GDM1 (cell line): ENCODE measurements at places on chromosomes 12 and 14.

GRCh38 chr12:82359115-82359478 is 768 bp downstream of the METTL25 start:
- DNase-seq = no peak

GRCh38 chr14:22007784-22008412 is 334.3 kb upstream of the OR4E1 start:
- DNase-seq = no peak

- no peak for DNase-seq
These were observed 160.7 kb upstream of the LRFN5 start for GRCh38 chr14:41446008-41446407.

- DNase-seq = no peak
These were observed 38.7 kb downstream of the LGR5 start for GRCh38 chr12:71478270-71478669.

- DNase-seq = no peak
These were observed 48.2 kb upstream of the MAP3K9 start for GRCh38 chr14:70857496-70857890.

DNA sequence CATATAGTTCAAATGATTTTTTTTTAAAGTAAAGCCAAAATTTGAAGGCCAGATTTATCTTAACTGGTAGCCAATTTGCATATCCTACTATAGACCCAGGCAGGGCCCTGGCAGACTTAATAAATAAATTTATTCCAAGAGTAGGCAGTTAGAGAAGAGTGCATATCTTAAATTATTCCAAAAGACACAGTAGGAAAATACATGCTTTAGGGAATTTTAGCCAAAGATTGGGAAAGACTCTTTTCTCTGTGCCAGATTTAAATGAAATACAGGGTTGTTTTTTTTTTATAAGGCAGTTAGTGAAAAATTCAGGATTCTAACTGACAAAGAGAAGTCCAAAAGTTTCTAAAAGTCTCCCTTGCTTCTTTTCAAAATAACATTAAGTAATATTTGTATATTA is 65.5 kb downstream of the ST8SIA1 start:
- no peak for DNase-seq

GRCh38 chr14:95061317-95062093 is 95.8 kb downstream of the DICER1 start:
- DNase-seq = no peak

- no peak for DNase-seq
These were observed 12.8 kb downstream of the TRMT5 start for GRCh38 chr14:60968099-60968498.

DNA sequence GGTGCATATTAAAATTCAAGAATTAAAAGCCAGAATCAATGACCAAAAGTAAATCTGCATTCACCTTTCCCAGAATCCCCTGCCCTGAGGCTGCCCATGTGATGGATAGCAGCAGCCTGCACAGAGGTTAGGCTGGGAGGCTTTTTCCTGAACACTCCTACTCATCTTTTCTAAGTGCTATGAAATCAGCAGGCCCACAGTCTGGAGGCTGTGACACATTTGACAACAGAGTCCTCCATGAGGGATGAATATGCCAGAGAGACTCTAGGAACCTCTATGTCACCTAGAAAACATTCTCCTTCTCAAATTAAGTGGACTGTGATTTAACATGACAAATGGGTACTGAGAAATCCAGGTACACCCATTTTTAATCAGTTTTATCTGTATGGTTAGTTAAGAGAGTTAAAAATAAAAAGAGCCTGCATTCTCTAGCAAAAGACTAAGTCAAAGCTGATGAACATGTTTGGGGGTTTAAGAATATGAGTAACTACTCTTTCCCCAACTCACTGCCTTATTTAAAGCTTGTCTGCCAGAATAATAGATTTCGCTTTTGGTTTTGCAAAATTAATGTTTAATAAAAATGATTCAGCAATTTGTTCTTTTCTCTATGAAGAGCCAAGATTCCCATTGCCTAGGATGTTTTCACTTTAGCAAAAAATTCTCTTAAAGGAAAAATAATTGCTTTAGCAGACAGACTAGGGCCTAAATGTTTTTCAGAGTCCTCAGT is 115.0 kb downstream of the RTN1 start:
- no peak for DNase-seq

DNA sequence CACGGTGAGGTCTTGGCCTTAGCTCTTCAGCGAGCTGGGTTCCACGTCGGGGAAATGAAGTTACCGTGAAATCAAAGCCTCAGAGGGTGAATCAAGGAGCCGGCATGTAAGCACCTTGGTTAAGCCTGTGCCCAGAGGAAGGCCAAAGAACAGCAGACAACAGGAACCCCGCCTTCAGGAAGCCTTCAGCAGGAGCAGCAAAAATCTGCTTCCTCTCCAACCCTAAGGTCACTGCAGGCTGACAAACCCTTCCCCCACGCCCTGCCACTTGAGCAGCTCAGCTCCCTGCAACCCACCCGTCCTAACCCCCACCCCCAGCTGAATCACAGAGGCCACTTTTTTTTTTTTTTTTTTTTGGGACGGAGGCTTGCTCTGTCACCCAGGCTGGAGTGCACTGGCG is 72.9 kb upstream of the LTA4H start:
- peak; percentile 85 for DNase-seq

DNA sequence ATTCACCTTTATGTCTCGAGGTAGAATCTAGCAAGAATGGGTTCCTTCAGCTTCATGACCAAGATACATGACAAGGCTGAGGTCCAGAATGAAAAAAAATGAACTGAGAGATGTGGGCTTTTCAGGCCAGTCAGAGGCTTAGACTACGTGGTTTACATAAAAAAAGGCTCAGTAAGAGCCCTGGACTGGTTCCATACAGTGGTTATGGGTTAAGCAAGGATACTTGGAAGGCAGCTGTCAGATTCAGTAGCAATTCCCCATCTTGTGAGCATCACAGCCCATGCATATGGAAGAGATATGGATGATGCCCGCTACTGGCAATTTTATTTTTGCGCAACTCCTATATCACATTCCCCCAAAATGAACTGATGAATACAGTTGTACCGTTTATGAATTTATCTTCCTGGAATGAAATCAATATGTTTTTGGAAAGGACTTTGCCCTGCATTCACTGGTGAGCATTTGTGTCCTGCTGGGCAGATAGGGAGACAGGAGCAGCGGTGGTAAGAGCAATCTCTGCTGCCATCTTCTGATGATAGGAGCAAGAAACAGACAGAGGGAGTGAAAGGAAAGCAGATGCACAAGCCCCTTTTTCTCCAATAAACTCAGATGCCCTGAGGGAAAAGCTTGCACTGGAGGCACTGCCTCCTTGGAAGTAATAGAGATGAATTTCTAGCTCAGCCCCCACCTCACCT is 280.4 kb downstream of the GALC start:
- DNase-seq = no peak

DNA sequence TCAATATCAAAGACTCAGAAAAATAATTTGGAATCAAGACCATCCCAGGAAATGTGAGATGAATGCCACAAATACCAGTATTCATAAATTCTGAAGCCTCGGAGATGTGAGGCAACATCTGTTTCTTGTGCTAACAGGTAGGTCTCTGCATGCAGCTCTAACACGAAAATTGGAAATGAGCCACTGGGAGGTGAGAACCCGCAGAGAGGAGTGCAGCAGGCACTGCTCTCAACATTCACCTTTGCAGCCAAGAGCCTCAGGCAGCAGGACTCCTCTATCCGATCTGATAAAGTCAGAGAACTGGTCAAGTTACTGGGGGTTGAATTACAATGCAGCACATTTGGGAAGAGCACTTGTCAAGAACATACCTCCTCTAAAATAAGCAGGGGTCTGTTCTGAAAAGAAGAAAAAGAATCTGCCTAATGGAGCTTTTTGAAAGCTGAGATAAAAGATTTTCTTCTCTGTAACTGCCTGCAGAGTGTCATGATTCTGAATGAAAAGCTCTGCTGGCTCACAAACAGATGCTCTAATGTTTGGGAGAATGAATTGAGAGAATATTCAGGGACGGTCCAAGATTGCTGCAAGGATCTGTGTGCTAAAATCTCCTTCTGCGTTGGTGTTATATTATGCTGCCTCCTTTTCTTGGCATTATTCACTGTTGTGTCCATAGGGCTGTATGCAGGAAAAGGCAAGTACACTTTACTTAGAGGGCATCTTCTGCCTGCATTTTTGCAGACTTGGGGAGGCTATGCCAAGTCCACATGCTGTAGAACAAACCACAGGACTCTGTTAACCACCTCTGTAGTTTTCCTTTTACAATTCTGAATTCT is 209.6 kb upstream of the KRR1 start:
- no peak for DNase-seq

DNA sequence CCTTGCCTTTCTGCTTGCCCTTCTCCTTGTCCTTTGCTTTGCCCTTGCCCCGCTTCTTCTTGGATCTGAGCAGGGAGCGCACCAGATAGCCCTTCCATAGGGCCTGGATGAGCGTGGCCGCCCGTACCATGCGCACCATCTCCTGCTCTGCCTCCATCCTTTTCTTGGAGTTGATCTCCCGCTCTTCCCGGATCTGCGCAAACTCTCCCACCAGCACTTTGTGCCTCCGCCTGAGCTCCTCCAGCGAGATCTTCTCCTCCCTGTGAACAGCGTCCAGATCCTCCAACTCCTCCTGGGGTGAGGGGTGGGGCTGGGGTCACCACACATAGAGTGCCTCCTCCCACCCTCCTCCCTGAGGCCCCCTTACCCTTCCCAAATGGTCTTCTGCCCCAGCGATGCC is 10.1 kb downstream of the RITA1 start:
- no peak for DNase-seq

GRCh38 chr12:47066278-47067025 is 13.0 kb upstream of the PCED1B start:
- no peak for DNase-seq

DNA sequence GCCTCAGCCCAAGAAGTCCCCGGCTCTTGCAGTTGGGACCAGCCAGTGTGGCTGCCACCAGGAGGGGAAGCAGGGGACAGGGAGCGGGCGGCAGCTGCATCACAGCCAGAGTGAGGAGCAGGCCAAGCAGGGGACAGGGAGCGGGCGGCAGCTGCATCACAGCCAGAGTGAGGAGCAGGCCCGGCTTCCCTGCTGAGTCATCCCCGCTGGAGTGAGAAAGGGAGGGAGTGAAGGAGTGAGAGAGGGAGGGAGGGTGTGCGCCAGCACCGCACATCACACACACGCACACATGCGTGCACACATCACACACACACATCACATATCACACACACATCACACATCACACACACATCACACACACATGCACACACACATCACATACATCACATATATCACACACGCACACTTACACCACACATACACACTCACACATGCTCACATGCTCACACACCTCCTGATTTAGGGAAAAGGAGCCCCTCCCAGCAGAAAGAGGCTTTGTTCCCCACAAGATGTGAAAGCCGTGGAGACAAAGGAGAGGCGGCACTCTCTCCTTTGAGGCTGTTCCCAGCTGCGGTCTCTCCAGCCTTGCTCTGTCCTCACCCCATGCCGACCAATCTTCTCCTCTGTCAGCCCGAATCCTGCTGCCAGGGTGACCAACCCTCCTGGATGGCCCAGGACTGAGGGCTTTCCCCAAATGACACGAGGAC is 16.7 kb upstream of the ZDHHC22 start:
- no peak for DNase-seq

DNA sequence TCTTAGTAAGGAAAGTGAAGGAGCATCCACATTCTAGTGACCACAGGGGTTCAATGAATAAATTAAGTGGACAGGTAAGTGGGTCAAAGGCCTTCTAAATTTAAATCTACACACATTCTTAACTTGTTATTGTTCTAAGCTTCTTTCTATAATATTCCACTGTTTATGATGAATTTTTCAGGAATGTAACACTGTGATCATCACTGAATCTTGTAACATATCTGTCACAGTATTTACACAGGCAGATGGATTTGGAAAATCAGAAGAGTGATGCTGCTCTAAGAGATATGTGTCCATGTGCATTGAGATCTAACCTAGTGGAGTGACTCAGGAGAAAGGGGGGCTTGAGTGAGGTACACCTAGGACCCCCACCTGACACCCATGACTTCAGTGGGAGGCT is 115.4 kb upstream of the OVCH1 start:
- no peak for DNase-seq

- DNase-seq = no peak
These were observed 46.7 kb downstream of the PSMA6 start for GRCh38 chr14:35338731-35339405.

GRCh38 chr12:49501895-49502294 is 36.9 kb upstream of the KCNH3 start:
- no peak for DNase-seq

GRCh38 chr12:93407054-93407962 is 29.6 kb downstream of the NUDT4 start:
- DNase-seq = no peak

DNA sequence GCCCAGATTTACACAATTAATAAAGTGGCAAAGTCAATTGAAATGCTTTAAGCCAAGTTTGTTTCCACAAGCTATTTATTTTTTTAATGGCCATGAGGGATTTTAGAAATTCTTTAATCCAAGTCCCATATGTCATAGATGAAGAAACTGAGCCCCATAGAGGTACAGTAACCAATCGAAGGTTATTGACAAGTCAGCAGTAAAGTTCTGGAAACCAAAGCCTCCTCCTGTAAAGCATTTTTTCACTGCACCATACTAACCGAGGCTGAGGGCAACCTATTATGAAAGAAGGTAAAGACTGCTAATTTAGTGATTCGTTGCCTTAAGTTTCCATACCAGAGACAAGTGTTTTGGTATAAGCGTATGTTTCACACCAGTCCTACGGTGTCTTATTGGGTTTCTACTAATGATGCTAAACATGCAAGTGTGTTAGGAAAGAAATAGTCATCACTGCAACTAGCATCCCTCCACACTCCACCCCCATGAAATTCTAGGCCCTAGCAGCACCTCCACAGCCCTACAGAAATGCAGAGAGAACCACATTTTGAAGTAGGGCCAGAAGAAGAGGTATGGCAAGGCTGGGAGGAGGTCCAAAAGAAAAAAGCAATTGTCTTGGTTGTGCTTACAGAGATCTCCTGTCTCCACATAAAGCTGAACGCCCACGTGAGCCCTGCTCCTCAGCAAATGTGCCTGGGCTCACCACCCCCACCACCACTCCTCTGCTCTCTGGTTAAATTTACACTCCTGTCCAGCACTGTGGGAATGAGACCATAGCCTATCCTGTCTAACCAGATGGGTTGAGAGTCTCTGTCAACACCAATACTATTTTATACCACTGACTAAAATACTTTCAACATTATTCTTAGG is 271.1 kb upstream of the G2E3 start:
- DNase-seq = no peak

DNA sequence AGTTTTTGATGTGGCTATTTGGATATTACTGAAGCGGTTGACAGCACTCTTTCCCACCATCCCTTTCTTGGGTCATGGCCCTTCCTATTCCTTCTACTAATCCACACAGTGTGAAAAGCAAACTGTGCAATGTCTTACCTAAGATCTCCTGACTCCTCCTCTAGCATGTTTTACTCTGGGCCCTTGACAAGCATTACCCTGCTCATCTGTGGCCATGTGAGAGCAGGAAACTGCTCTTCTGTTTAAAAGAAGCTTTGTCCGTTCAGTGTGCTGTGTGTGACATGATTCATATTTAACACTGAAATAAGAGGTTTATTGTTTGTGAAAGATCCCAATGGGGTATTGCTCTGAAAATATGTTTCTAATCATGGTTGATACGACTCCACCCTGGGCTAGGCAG is 1022.5 kb downstream of the AACS start:
- no peak for DNase-seq
